ENCODE measurements at places on chromosomes 3 and 15. TPM values are rescaled to one million over a fixed set of nuclear protein-coding genes. Genes with fewer than 3 reads are reported as not detected.

GRCh38 chr15:99104788-99105513 is at the start of gene SYNM:
SYNM (plus strand) TSS chr15:99105080; CDS start chr15:99105200, 120 bp downstream.
- DNase-seq, result peak; percentile 74

STRA6 gene
- total RNA-seq, result not detected

DNA sequence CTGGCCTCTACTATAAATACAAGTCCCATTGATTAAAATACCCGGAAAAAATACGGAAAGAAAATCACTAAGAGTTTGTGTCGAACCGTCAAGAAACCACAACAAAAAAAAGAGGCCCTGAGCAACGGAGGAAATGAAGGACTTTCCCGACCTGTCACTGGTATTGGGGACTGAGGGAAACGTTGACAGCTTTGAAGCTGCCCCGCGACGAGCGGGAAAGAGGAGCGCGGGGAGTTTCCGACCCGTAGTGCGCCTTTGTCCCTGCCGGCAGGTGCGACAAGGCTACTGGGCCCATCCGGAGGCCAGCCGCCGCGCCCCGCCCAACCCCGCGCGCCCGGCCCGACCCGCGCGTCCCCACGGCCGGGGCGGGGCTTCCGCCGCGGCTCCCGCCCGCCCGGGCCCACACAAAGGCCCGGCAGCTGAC is 416 bp downstream of the PBRM1 start:
- DNase-seq, result peak; percentile 62

DNA sequence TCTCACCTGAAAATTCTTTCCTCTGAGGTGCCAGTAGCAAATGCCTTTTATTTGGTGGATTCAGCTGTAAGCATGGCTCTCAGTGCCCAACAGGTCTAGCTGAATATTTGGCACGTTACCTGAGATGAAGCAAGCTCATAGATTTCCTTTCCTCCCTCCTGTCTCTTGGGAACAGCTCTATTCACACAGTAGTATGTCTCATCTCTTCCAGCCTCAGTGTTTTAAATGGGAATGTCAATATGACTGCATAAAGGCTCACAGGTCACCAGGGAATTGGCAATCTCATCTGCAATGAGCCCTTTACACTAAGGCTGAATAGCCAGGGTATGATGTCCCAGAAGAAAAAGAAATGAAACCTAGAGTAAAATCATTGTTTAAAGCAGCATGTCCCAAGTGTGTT is 733.5 kb downstream of the NTRK3 start:
- DNase-seq, result peak; percentile 13

DNA sequence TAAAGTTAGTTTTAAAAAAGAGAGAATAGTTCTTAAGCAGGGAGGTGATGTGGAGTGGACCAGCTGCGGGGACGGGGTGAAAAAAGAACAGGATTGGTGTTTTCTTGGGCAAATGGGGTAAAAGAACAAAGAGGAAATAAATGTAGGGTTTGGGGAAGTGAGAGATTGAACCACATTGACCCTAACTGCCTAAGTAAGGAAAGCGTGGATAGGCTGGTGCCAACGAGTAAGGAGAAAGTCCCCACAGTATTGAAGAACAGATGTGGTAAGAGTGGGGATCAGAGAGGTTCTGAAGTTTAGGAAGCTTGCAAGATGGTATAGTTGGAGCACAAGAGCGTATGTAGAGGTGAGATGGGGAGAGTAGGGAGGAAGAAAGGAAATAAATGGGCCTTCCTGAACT is 17.0 kb downstream of the IREB2 start:
- DNase-seq, result no peak

NANOGP8 gene
- not detected for total RNA-seq

- no peak for DNase-seq
Observed at GRCh38 chr3:37450561-37450960, 276.2 kb upstream of the LRRFIP2 start.

GRCh38 chr15:75177360-75178071 is 24.2 kb upstream of the C15orf39 start:
- DNase-seq, result no peak

WDR93 gene
- 0.17 TPM for total RNA-seq

GRCh38 chr15:73594109-73594508 is 39.1 kb downstream of the NPTN start:
- no peak for DNase-seq

DNA sequence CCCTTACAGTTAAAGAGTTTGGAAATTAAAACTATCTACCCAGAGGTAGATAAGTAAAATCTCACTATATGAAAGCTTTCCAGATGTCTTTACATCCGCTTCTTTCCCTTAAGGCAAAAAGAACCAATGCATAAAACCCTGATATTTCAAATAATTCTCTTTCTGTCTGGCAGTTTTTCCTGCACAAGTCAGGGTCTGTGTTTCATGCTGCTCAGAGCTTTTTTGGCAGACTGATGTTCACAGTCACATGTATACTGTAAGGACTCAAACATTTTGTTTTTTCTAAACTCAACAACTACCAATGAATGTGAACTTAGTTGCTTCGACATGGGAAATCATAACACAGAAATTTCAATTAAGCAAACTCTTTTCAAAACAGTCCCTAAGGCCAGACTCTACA is 988.4 kb downstream of the EPHA3 start:
- no peak for DNase-seq

DNA sequence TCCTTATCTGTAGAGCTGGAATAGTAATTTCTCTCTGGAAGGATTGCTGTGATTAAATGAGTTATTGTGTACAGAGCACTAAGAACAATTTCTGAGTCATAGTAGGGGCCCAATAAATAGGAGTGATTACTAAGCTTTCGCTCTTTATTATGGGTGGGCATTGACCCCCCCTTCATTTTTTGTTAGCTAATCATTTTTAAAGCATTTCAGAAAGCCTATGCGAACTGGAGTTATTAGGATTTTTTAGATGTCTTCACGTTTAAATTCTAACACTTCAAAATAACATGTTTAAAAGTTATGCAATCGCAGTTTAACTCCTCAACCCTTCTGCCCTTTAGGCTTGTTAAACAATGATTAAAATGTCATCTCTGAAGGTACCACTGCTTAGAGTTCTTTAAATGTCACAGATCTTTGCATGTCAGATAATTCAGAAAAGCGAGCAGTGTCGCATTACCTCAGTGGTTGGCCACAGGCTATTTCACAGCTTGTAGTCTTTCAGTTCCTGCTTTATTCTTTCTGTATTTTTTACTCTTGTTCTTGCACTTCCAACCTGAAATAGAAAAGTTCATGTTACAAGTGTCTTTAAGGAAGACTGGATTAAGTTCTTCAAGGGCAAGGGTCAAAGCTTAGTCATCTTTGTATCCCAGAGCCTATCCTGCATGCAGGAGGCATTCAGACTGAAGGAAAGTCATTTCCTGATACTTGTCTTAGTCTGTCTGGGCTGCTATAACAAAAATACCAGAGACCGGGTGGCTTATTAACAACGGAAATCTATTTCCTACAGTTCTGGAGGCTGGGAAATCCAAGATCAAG is 102.9 kb downstream of the FNDC3B start:
- peak; percentile 74 for DNase-seq

- DNase-seq, result no peak
Observed at GRCh38 chr3:72673011-72673771, 175.1 kb downstream of the SHQ1 start.

DNA sequence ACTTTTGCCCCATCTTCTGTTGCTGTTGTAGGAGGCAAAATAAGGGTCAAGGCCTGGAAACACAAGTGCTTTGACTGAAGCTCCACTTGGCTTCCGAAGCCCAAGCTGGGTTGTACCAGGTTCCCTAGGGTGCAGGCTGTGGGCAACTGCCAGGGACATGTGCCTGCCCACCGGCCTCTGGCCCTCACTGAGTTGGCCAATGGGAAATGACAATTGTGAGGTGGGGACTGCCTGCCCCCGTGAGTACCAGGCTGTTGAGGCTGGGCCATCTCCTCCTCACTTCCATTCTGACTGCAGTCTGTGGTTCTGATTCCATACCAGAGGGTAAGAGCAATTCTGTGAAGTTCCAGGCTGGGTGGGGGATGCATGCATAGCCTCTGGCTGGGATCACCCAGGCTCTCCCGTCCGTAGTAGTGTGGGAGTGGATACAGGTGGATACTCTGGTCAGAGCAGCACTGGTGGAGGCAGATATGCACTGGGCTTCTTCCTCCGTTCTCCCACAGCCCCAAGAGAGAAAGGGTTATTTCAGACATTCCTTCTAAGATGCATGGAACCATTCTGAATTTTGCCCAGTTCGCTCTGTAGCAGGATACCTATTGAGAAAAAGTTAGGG is at the start of gene ADIPOQ:
ADIPOQ (plus strand) TSS at position 285 of the 613 bp plus-strand sequence. CDS start 10,349 bp downstream, outside the sequence.
- DNase-seq, result no peak

GRCh38 chr3:187025656-187026316 is 95.5 kb downstream of the ST6GAL1 start:
- DNase-seq, result no peak

GRCh38 chr3:28982906-28983305 is 298.0 kb upstream of the RBMS3 start:
- DNase-seq, result no peak

DNA sequence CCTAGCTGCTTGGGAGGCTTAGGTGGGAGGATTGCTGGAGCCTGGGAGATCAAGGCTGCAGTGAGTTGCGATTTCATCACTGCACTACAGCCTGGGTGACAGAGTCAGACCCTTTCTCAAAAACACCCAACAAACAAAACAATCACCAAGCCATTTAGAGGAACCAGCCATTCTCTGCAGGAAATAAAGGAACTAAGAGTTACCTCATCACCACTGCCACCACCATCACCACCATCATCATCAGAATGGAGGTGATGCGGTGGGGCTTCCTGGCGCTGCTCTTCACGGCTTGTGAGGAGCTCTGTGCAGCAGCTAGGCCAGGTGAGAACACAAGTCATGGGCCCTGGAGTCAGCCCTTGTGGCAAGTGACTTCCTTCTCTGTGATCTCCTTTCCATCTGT is 37.7 kb upstream of the KLHL25 start:
- no peak for DNase-seq
